ENCODE measurements at places on chromosomes 7 and 10.

- DNase-seq = no peak
Observed at GRCh38 chr7:13904689-13905088, 84.8 kb downstream of the ETV1 start.

GRCh38 chr10:87053111-87053510 lies 33.0 kb downstream of the FAM25A start:
- no peak for DNase-seq

GRCh38 chr10:58743466-58744115 lies 230.9 kb downstream of the BICC1 start:
- DNase-seq = no peak

DNA sequence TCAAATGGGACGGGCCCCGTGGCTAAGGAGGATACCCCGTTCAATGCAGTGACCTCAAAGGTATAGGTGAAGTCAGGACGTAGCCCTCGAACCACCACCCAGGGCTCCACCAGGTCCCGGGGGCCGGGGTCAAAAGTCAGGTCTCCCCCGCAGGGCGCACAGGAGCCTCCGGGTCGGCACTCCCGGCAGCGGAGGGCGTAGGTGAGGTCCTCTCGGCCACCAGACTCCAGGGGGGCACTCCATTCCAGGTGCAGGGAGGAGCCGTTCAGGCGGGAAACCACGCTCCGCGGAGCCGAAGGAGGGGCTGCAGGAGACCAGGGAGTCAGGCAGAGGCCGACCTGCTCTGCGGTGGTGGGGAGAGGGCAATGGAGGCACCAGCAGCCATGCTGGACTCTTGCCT lies 7.7 kb downstream of the EPHB4 start:
- DNase-seq = no peak

DNA sequence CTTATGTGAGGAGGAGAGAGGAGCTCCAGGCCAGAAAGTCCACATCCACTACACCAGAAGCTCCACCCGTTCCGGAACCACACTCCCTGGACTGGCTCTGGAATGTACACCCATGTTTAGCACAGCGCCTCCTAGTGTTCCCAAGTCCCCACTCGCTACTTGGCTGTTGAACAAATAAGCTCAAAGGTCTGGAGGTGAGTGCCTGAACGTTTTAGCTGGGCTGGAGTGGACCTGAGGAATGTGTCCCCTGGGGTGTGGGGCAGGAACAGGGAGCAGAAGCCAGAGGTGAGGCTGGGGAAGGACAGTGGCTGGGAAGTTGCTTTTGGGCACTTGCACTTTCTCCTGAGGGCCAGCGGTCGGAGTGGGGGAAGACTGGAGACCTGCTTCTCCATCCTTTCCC lies 164.1 kb upstream of the CDCA7L start:
- DNase-seq = peak; percentile 65

DNA sequence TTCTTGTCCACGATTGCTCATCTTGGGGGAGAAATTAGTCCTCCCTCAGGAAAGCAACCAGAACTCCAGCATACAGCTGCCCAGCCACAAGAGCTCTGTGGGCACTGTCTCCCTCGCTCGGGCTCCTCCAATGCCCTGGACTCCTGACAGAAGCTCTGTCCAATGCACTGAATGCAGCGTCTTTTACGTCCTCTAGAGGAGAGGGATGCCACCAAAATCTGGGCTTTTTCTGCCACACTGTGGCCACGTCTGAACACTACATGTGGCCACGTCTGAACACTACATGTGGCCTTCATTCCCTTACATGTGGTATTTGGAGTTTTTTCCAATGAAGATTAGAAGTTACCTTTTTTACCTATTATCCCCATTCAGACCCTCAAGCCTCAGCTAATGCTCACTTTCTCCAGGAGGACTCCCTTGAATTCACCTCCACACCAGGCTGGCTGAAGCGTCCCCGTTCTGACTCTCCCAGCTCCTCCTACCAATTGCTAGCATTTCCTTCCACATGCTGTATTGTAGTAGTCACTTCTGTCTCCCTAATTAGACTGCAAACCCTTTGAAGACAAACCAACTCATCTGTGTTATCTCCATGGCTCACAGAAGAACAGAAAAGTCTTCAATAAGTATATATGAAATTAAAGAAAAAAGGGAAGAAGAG lies 134.3 kb upstream of the PDE1C start:
- peak; percentile 60 for DNase-seq

GRCh38 chr10:985361-985760 lies 2.9 kb upstream of the GTPBP4 start:
- DNase-seq = no peak

DNA sequence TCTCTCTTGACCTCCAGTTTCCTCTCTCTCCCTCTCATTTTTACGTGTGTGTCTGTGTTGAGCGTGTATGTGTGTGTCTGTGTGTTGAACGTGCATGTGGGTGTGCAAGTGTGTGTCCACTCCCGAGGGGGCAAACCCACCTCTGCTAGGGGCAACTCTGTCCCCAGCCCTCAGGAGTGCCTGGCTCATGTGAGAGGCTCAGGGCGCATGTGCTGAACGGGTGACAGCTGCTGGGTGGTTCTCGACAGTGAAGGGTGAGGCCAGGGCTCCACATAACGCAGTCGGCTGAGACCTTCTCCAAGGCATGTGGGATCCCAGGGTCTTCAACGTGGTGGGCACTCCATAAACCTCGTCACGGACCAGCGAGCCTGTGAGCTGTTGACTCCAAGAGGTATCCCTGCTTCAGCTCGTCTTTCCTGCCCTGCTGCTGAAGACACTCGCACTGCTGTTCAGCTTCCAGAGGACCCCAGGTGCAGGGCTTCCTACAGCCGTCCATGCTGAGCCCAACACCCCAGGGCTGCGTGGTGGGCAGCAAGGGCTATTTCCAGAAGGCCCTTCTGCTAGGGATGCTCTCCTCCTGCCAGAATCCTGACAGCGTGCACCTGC lies 361.6 kb upstream of the SHH start:
- DNase-seq = no peak

DNA sequence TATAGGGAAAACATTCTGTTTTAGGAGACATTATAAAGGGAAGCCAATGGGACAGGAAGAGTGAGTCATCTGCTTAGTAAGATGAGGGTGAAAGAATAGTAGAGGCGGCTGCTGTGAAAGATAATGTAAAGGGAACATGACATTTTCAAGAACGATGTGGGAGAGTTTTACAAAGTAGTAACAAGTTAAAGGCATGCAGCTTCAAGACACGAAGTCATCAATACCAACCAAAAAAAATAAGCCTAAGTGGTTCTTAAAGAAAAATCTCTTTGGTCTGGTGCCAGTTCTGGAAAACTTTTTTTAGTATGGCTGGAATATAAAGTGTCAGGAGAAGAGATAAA lies 6.1 kb downstream of the GSTO1 start:
- peak; percentile 82 for DNase-seq

- no peak for DNase-seq
Observed at GRCh38 chr10:124270530-124271327, 148.0 kb downstream of the OAT start.

DNA sequence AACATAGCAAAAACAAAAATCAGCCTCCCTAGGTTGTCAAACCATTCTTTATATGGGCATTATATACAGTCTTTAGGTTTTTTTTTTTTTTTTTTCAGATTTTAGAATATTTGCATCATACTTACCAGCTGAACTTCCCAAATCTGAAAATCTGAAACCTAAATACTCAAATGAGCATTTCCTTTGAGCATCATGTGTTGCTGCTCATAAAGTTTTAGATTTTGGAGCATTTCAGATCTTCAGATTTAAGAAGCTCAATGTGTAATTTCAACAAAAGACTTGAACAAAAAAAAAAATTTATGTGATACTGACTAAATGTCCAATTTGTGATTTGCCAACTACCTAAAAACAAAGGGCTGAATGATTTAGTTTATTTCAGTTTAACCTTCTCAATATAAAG lies 13.6 kb downstream of the FAM3C start:
- no peak for DNase-seq

DNA sequence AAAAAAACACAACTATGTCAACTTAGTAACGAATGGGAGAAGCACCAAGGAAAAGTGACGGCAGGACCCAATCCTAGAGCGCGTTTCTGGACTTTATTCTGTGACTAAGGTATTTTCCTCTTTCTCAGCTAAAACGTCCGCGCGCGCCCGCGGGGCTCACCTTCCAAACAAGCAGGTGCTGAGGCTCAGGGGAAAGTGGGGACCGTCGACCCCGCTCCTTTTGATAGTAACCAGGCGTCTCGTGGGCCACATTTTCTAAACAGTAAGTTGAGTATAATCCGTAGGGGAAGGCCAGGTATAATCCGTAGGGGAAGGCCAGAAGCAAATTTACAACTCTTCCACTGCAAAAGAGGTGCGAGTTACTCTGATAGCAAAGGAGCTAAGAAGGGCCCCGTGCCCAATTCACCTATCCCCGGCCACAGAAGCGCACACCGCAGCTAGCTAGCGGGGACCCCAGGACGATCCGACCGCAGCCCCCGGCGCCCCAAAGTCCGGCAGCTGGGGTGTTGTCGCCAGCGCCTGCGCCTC lies 743 bp downstream of the MKI67 start:
- peak; percentile 19 for DNase-seq

Measured in suppressor macrophage (primary cell).